ENCODE measurements at places on chromosomes 5 and 9.

DNA sequence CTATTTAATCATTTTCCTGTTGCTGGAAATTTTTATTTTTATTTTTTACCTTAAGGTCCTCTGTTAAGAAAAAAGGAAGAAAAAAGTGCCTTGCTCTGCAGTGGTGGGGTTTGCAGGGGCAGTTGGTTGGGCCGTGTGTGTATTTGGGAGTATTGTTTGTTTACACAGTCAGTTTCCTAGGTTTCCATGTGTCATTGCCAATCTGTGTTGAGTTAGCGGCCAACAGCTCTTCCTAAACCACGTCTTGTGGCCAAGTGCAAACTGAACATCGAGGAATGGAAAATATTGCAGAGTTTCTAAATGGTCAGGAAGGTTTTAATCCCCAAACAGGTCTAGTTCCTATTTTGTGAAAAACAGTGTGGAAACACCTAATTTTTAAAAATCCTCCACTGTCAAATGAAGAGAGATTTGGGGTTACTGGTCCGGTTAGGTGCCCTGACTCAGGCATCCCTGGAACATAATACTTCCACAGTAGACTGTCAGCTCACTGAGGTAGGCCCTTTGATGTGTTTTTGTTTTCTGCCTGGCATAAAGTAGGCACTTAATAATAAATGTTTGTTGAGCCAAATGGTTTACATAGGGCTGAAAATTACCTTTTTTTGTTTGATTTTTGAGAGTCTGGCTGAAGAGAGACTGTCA, 37.0 kb downstream of the MAMDC2 start:
- DNase-seq, result no peak

DNA sequence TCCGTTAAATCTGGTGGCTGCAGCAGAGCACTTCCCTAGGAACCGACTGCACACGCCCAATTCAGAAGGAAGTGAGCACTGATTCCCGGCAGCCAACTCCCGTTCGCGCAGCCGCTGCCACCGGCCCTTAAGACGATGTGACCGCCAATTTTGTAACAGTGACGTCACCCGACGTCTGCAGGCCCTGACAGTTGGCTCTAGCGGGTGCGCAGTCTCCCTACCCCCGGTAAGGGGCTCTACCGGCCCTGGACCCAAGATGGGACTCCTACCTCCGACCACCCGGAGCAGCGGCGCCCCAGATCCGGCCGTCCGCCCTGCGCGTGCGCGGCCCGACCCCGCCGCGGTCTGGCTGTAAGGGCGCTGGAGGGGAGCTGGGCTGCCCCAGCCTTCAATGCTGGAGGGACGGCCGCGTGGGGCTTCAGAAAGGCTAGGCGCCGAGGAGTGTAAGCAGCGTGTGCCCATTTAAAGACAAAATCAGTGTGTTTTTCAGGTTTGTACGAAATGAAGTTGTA, 19.1 kb downstream of the DNAJA1 start:
- peak; percentile 79 for DNase-seq

DNA sequence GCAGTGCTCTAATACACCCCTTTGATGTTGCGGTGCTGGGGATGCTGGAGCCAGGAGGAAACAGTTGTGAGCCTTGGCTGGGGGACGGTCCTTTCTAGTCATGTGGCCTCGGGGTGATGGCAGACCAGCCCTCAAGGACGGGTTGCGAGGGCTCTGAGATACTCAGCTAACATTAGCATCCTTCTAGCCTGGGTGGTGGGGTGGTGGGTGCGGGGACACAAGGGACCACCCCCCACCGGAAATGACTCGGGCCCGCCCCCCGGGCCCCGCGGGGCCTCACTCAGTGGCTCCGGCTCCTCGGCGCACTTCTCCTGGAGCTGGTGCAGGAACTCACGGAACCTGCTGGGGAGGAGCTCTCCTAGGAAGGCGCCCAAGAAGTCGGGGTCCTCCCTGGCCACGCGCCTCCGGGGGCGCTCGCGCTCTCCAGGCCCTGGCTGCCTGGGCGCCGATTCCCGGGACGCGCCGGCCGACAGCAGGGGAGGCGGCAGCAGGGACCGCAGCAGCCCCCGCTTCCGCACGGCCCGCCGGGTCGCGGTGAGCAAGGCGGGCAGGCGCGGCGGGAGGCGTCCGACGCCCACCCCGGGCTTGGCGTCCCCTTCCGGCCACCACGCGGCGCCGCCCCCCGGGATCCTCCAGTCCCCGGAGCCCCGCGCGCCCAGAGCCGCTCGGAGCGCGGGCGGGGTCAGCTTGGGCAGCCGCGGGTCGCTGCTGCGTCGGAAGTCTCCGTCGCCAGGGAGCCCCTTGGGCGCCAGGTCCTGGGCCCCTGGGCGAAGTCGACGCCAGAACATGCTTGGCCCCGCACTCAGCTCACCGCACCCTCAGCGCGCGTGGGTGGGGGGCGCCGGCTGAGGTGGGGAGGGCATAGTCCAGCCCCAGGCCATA, 873 bp downstream of the C9orf50 start:
- no peak for DNase-seq

DNA sequence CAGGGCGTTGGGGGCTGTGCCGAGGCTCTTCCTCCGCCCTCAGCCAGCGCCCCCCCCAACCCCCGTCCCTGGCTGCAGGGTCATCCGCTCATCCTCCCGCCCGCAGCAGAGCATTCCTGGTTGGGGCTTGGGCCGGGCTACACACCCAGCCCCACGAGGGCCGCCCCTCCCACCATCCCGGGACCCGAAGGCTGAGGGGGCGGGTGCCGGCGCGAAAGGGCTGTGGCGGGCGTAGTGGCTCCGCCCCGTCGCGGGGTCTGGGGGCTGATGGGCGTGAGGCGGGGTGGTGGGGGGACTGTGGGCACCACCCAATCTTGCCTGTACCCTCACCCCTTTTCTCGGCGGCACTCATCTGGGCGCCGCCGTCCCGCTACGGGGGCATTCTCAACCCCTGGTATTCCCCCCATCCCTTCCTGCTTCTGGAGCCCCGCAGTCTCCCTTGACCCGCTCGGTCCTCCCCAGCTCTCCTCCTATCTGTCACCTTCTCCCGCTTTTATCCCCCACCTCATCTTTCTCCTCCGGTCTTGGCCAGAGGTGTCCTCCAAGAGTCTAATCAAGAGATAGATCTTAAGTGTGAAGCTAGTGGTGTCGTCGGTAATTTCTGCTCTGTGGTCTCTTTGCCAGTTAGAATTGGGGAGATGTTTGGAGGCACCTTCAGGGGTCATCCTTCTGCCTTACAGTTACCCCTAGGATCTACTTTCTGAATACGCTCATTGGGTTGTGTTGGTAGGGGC, 1.6 kb downstream of the FER start:
- DNase-seq, result no peak

DNA sequence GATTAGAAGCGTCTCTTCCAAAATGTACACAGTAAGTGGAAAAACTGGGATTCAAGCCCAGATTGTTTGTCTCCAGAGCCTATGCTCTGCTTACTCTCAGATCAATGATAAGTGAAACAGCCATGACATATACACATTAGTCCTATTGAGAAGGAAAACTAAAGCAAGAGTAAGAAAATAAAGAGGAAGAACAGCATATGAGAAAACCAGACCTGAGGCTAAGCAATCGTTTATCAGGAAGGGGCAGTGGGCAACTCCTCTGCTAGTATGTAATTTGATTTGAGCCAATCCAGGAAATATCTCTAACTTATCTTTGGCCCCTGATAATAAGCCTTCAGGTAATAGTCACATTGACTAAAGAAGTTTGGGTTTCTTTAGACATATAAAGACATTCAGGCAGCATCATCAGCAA, 789.9 kb upstream of the C9orf72 start:
- DNase-seq, result no peak

GRCh38 chr5:96315431-96315830, 117.6 kb downstream of the PCSK1 start:
- DNase-seq, result no peak

- DNase-seq, result no peak
These were observed 337.8 kb upstream of the PAPPA start for GRCh38 chr9:115815786-115816185.

GRCh38 chr5:101643794-101644193, 652.3 kb downstream of the SLCO4C1 start:
- no peak for DNase-seq

GRCh38 chr9:136845465-136846260, 3.4 kb downstream of the AJM1 start:
- DNase-seq, result no peak

DNA sequence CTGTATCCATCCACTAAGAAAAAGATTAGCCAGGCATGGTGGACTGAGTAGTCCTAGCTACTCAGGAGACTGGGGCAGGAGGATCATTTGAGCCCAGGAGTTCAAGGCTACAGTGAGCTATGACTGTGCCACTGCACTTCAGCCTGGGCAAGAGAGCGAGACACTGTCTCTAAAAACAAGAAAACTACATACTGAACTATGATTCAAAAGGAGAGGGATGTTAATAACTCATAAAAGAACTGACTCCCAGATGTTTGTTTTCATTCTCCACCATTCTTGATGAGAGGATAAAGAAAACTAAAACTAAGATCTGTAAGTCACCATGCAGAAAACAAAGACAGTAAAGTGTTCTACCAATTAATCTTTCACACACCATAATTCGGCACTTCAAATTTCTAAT, 53.5 kb downstream of the AUH start:
- no peak for DNase-seq

DNA sequence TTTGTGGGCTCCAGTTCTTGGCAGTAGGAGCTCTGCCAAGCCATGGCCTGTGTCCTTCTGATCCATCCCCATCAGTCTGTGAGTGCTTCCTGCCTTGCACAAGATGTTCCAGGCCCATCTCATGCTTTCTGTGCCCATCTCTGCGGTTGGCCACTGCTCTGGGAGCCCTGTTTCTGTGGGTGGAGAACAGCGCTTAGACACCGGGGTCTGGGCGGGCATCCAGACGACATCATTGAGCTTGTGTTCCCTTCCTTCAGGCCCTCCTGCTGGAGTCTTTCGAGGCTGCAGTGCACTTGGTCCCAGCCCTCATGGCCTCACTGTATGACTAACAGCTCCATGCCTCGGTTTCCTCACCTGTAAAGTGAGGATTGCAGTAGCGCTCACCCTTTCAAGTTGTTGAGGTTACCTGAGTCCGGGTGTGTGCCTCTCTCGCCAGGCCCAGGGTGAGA, 14.9 kb upstream of the CARD19 start:
- DNase-seq, result no peak

DNA sequence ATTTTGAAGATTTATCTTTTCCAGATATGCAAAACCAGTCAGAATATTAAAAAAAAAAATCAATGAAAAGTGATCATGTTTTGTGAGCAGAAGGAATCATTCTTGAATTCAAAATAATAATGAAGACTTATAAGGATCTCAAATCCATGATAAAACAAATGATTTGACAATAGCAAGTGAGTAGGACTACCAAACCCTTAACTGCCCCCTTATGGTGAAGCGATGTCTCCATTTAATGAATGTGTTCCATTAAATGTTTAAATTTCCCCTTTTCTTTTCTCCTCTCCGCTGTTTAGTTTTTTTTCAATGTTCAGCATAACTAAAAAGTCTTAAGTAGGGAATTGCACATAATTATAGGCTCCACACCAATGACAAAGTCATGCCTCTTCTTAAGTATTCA, 12.2 kb upstream of the MARCHF3 start:
- no peak for DNase-seq

DNA sequence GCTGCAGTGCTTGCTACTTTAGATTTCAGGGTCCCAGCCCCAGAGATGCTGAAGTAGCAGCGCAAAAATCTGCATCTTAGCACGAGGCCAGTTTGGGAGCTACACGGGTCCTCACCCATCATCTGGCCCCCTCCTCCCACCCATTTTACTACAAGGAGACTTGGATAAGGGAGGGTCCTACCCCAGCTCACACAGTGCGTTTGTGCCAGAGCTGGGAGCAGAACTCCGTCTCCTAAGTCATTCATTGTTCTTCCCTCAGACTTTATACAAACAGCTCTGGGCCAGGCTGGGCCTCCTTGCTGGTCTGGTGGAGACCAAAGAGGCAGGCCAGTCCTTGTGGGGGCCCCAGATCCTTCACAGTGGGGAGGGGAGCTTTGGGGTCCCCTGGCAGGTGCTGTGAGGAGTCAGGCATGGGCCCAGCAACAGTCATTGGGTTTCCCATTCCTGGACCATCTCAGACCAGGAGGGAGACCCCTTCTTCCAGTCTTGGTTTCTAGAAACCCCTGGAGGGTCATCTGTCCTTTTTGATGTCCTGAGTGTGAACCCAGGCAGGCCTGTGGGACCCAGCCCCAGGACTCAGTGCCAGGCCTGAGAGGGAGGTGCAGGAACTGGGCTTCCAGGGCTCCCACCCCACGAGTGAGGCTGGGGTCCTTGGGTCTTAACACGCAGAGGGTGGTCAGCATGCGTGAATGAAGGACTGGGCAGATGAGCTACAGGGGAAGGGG, 2.3 kb upstream of the IL17B start:
- DNase-seq, result no peak

DNA sequence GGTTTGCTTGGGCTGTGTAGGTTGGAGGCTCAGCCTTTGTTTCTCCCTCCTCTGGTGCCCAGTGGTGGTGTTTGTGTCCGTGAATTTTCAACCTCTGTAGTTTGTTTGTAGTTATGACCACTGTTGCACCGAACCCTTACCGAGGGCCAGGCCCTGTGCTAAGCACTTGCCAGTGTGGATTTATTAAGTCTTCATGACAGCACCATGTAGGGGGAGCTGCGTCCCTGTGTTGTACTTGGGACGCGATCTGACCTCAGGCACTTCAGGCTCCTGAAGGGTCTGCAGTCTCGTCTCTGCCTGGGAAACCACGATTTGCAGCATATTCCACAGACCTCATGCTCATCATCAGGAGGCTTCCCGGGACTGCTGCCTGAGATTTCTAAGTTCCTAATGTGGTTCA, 12.8 kb downstream of the TENT4A start:
- no peak for DNase-seq

DNA sequence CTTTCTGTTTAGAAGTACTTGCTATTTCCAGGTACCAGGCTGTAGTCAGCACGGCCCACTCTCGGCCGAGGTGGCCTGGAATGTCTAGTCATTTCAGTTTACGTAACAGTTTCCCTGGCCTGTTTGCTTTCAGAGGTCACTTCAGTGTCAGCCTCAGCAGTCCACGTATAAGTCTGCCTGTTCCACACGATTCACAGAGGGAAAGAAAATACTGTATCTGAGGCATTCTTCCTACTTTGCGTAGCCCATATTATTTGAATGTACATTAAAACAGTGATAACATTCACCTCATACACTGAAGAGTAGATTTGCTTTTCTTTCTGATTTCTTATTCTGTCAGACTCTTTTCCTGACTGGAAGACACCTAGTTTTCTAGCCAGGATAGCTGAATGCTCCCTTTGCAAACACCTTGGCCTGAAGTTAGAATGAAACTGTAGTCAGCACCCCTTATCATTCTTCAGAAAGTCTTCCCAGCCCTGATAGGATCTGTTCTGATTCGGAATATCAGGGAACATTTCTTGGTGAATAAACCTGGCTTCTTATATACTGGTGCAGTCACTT, 140.9 kb downstream of the AOPEP start:
- DNase-seq, result no peak

DNA sequence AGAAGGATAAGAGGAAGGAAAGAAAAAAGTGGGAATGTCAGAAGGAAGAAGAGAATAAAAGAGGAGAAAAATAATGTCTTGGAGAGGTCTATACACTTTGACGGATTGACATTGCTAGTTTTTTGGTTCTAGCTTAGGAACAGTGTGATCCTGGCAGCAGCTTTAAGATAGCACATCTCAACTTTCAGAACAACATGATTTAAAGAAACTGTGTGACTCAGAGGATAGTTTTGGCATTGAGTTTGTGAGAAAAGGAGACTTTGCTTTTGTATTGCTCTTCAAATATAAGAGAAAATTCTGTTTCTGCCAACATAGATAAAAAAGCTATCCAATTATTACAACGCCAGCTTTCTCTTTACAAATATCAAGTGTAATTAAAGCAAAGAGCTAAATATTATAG, 260.7 kb upstream of the ARRDC3 start:
- no peak for DNase-seq

- no peak for DNase-seq
These were observed 132.4 kb downstream of the GCNT1 start for GRCh38 chr9:76591256-76591950.
